Ascending aorta (tissue), 2 donors: ENCODE measurements at places on chromosomes 4 and X. TPM values are rescaled to one million over a fixed set of nuclear protein-coding genes. Genes with fewer than 3 reads are reported as not detected.

DNA sequence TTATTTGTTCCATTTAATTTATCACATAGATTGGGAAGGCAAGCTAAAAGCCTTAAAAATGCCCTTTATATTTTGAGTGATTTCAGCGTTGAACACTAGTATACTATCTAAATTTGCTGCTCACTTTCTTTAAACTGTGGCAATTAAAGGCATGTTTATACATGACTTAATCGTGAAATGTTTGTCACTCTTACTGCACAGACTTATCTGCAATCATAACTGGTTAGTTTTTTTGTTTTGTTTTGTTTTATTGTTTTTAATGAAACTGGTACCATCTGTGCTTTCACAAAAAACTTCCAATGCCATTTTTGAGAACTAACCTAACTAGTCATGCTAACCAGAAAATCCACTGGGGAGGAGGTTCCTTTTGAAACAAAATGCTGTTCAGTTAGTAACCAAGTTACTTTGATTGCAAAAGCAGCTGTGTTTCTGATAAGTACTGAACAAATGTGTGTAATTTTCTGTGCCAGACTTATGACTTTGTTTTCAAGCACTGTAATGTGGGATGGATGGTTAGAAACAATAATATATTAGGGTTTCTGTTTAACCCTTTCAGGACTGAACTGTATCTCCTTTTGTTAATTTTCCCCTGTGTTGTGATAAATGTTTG is 56.1 kb downstream of the CCKAR start:
- no peak overlapping the region for H3K27ac ChIP-seq
- H3K36me3 ChIP-seq, result peaks cover 25% of the 10 kb centered on the region
- no peak overlapping the region for H3K4me3 ChIP-seq
- DNase-seq, result no peak
- H3K4me1 ChIP-seq, result no peaks in the 10 kb centered on the region

DNA sequence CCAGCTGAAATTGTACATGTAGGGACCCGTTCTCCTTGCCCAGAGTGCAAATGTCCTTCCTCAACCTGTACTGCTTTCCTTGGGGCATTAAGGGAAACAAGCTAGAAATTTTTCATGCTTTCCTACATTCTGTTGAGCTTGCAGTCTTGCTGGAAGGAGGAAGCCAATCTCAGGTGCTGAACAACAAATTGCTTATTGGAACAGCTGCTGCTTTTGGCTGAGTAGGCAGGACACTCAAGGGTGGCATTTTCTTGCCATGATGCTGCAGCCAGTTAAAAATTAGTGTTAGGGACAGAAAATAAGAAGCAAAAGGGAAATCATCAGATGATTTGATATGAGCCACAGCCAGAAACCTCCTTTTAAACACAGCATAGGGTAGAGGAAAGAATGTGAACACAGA is 223.7 kb downstream of the QDPR start:
- H3K27me3 ChIP-seq, result no peaks in the 10 kb centered on the region
- no peak overlapping the region for H3K27ac ChIP-seq
- H3K4me3 ChIP-seq, result no peak overlapping the region
- peaks cover 10% of the 10 kb centered on the region for H3K4me1 ChIP-seq
- DNase-seq, result no peak

DNA sequence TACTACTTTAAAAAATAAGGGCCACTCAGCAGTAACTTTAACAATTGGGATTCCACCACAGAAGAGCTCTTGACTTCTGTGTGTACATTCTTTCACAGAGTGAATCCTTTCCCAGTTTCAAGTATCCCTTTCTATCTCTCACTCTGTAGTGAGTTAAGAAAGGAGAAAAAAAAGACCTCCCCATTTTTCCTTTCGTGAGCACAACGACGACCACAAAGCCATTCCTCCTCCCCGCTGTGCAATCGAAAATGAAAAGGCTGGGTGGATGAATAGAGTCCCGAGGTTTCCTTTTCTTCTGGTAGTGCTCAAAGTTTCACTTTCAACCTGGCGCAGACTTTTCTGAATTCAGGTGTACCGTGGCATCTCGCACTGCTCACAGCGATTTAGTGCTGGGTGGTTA is 58.0 kb downstream of the TAB3 start:
- no peak for DNase-seq
- H3K27me3 ChIP-seq, result no peaks in the 10 kb centered on the region
- H3K4me3 ChIP-seq, result no peak overlapping the region
- no peak overlapping the region for H3K27ac ChIP-seq

DNA sequence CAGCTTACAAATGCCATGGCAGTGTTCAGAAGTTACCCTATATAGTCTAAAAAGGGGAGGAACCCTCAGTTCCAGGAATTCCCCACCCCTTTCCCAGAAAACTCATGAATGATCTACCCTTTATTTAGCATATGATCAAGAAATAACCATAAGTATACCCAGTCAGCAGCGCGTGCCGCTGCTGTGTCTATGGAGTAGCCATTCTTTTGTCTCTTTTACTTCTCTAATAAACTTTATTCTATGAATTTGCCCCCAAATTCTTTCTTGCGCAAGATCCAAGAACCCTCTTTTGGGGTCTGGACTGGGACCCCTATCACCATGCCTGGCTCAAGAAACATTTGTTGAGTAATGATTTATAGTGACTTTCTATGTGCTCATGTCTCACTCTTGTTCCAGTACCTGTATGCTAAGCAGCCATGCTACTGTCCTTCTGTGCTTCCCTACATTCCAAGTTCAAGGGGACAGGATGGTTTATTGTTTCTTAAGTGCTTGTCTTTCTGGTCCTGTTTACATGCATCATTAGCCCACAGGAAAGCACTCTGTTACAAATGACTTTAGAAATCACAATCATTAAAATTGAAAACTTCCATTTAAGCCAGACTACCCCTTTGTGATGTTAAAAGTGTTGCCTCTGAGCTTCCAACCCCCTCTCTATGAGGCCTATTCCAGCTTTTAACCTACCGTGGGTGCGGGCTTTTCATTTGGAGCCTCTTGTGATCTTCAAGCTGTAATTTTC is 63.4 kb upstream of the S100G start:
- no peaks in the 10 kb centered on the region for H3K27me3 ChIP-seq
- no peak overlapping the region for H3K4me3 ChIP-seq
- H3K4me1 ChIP-seq, result no peaks in the 10 kb centered on the region
- DNase-seq, result no peak
- no peaks in the 10 kb centered on the region for H3K36me3 ChIP-seq

DNA sequence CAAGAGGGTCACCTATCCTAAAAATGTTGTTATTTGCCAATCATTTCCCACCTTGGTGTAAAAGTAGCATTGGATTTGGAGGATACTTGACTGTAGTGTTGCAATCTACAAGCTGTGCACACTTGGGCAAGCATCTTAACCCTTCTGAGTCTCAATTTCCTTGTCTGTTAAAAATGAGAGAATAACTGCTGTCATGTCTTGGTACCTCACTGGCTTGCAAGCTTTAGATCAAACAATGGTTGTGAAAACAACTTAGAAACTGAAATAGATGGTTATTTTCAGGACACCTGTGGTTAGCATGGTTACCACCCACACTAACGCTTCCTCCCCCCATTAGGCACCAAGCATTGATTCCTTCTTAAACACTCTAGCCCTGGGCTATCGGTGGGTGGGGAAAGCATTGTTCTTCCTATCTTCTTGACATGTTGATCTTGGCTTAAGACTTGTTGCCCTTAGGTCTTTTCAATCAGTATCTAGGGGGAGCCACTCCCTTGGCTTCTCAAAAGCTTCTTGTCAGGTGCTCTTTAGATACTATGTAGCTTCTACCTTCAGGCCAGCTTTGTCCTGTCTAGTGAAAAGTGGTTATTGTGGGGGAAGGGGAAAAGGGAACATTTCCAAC is 10.6 kb upstream of the AMOT start:
- H3K27me3 ChIP-seq, result no peaks in the 10 kb centered on the region
- no peaks in the 10 kb centered on the region for H3K4me1 ChIP-seq
- H3K4me3 ChIP-seq, result no peak overlapping the region
- H3K27ac ChIP-seq, result no peak overlapping the region
- no peaks in the 10 kb centered on the region for H3K36me3 ChIP-seq
- no peak for DNase-seq

DNA sequence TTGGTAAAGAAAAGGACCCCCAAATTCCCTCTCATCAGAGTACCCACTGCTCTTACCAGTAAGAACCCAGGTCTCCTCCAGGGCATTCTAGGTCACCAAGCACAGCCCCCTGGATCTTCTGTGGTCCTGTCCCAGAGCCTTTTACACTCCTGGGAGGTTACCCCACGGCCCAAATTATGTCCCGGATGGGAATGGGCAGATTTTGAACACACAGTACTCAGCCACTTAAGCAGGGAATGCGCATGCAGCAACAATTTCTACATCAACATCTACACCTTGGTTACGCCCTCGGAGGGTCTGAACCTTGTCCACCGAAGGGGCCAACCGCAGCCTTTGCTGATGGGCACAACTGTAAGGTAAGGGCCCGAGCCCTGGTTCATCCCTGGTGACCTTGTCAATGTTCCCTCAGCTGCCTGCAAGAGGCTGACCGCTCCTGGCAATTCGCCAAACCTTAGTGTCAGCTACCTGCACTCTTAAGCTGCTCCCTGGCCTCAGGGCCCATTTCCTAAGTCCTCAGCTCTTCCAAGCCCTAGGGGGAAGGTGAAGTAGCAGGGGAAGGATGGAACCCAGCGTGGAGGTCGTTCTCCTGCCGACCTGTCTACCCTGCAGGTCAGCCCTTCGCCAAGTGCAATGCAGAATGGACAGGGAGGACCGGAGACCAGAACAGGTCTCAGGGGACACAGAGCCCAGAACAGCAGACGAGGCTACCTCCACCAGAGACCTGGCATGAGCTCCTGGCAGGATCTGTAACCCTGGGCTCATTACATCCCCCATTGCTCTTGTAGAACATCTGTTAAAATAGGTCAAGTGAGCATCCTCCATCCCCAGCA is 5.9 kb downstream of the TIMP1 start:
- H3K27me3 ChIP-seq, result no peaks in the 10 kb centered on the region
- no peak for DNase-seq
- H3K36me3 ChIP-seq, result peaks cover 5% of the 10 kb centered on the region

- H3K4me1 ChIP-seq, result no peaks in the 10 kb centered on the region
- no peak overlapping the region for H3K27ac ChIP-seq
Measured at GRCh38 chr4:121738780-121739535, 26.0 kb downstream of the SMIM43 start.

- no peaks in the 10 kb centered on the region for H3K36me3 ChIP-seq
- no peaks in the 10 kb centered on the region for H3K4me1 ChIP-seq
- H3K27ac ChIP-seq, result no peak overlapping the region
- H3K27me3 ChIP-seq, result no peaks in the 10 kb centered on the region
- H3K4me3 ChIP-seq, result no peak overlapping the region
Measured at GRCh38 chr4:2074588-2074987, 15.5 kb downstream of the NAT8L start.

DNA sequence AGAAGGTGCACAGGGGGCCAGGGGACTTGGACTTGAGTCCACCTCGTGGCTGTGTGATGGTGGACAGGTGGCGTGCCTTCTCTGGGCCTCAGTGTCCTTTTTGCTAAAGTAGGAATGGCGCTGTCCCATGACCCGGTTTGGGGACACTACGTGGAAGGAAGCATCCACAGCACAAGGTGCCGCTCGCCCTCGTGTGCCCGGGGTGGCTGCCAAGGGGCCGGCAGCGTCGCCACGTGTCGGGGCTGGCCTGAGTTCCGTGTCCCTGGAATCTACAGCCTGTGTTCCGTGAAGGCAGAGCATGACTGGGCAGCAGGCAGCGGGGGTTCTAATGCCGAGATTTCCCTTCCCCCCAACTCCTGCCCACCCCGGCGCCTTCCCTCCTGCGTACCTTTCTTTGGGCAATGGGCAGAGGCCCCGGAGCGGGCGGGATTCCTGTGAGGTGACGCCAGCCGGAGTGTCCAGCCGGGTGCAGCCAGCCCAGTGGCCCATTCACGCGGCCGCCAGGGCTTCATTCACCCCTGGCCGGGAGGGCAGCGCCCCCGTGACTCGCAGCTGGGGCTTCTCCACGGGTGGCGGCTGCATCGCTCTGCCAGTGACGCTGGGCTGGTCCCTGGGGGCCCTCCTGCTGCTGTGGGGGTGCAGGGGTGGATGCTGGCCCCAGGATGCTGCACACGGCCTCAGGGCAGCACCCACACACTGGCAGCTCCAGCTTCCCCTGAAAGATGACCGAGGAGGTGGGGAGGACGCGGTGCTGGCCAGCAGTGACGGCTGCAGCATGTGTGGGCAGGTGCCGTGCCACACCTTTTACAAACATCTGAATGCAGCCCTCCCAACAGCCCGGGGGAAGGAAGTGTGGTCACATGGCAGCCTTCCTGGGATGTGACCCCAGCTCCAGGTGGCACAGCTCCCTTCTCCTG is 21.2 kb downstream of the DOK7 start:
- no peaks in the 10 kb centered on the region for H3K36me3 ChIP-seq
- no peaks in the 10 kb centered on the region for H3K27me3 ChIP-seq
- peak overlapping the region; percentile 95 for H3K27ac ChIP-seq
- peak overlapping the region; percentile 42 for H3K4me3 ChIP-seq
- peak; percentile 66 for DNase-seq

- H3K4me1 ChIP-seq, result no peaks in the 10 kb centered on the region
- H3K27ac ChIP-seq, result no peak overlapping the region
- no peak overlapping the region for H3K4me3 ChIP-seq
- no peaks in the 10 kb centered on the region for H3K27me3 ChIP-seq
Measured at GRCh38 chr4:18033111-18034085, 11.8 kb upstream of the LCORL start.

DNA sequence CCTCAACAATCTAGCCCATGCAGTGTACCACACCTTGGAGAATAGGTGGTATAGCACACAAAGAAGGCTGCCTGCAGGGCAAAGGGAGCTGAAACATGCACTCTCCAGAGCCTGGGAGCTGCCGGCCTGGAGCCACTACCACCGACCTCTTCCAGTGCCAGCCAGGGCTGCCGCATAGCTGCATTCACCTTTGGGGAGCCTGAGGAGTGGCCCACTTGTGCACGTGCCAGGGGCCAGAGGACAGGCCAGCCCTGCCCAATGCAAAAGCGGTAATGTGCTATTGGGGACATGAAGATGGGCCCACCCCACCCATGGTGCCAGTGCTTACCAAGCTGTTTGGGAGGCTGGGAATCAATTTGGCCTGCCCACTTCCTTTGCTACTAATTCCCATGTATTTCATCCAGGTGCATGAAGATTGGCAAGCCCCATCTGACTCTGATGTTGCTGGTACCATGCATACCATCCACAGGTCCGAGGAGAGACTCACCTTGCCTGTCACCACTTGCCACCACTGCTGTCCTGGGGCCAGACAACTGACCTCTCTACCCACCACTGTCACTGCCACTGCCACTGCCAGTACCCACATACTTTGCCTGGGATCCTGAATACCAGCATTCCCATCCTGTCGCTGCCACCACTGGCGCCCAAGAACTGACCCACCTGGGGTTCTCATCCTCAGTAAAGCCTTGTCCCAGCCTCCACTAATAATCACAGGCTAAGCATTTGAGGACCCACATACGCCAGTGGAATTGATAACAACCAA is 506.9 kb downstream of the MAGEB5 start:
- H3K27me3 ChIP-seq, result no peaks in the 10 kb centered on the region
- no peaks in the 10 kb centered on the region for H3K4me1 ChIP-seq
- H3K4me3 ChIP-seq, result no peak overlapping the region
- peak; percentile 55 for DNase-seq
- H3K27ac ChIP-seq, result no peak overlapping the region

GRCh38 chr4:98689507-98690174 is 31.2 kb upstream of the TSPAN5 start:
- no peaks in the 10 kb centered on the region for H3K27me3 ChIP-seq
- no peaks in the 10 kb centered on the region for H3K36me3 ChIP-seq
- DNase-seq, result no peak
- H3K4me3 ChIP-seq, result no peak overlapping the region
- H3K27ac ChIP-seq, result no peak overlapping the region
- H3K4me1 ChIP-seq, result no peaks in the 10 kb centered on the region

- H3K36me3 ChIP-seq, result no peaks in the 10 kb centered on the region
- no peaks in the 10 kb centered on the region for H3K4me1 ChIP-seq
Measured at GRCh38 chrX:128816919-128817318, 706.4 kb downstream of the SMARCA1 start.

XAGE1B gene
- total RNA-seq, result not detected

ATOH1 gene
- not detected for total RNA-seq

ZNF674 gene
- total RNA-seq, result 2.3 TPM

TRAPPC11 gene
- total RNA-seq, result 124 TPM

PGAM4 gene
- not detected for total RNA-seq

FAM47A gene
- total RNA-seq, result not detected
